ENCODE measurements at places on chromosomes 5 and 9. TPM values are rescaled to one million over a fixed set of nuclear protein-coding genes. Genes with fewer than 3 reads are reported as not detected.

The OMD gene
- polyA plus RNA-seq: not detected

The GZMA gene
- 713 TPM for polyA plus RNA-seq

GRCh38 chr5:1545126-1545804 is 21.5 kb upstream of the LPCAT1 start:
- no peak for DNase-seq

DNA sequence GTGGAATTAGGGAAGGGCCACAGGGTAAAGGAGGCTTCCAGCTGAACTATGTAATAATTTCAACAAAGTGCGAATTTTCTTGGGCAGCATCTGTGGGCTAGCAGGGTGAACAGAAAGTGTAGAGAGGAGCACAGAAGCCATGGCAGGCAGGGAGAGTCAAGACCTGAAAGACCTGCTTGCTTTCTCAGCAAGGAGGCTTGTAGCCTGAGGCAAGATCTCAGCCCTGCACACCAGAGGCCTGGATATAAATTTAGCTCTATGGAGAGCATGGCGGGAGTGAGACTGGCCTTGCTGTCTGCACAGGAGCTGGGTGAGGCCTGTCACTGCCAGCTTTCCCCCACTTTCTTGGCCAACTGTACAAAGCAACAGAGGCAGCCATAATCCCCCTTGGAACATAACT is 32.1 kb upstream of the SH3TC2 start:
- DNase-seq: no peak

GRCh38 chr5:149221731-149222342 is 49.8 kb upstream of the AFAP1L1 start:
- DNase-seq: no peak

The QRFP gene
- polyA plus RNA-seq: not detected

- DNase-seq: no peak
These were observed 106.1 kb upstream of the ALDH1B1 start for GRCh38 chr9:38286357-38286756.

DNA sequence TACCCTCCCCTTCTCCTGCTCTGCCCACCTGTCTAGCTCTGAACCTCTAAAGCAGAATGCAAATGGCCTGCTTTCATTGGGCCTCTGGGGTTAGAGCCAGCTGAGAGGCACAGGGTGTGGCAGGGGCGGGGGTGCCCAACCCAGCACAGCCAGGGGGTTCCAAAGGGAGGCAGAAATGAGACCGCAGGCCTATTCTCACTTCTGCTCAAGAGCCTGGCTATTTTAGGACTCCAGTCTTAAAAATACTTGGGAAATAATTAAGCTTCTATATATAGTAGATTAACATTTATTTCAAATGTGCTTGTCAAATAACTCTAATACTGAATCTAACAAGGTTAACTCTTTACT is 5.7 kb downstream of the QSOX2 start:
- DNase-seq: no peak

DNA sequence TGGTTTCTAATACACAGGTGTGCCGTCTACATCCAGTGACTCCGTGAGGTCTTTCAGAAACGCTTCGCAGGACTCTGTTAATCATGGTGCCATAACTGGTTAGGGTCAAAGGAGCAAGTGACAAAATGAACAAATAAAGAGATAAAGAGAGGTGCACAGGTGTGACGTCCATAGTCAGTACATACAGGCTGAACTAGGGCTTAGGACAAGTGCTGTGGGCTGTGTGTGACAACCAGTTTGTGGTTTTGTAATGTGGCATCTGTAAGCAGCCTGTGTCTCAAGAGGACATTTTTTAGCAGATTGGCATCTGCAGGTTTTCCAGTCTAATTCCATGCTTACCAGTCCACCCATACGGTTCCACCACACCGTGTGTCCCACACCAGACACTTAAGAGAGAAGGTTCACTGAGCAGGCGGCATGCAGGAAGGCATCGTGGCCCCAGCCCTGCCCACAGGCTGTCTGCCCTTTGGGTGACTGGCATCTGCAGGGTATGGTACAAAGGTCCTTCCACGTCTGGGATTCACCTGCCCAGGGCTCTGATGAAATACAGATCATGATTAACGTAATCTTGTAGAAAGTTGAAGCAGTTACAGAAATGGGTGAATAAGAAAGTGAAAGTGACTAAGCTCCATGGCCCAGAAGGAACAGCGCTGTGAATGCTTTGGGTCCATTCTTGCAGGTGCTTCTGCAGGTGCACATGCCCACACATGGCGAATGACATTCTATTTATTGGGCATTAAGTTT is 26.9 kb downstream of the SRD5A1 start:
- no peak for DNase-seq

DNA sequence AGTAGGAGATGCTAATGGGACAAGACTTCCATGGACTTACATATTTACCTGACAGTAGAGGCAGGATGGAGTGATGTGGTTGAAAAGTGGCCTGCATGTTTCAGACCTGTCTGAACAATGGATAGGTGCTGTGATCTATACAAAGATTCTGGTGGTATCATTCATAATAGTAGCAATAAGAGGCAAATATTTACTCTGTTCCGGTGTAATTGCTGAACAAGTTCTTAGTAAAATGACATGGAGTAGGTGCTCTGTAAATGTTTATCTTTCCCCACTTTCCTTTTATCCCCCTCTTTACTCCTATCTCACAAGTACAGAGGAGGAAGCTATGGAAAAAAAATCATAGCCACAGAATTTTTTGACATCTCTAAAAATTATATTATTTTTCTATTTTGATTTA is 159.0 kb upstream of the SLC12A2 start:
- no peak for DNase-seq

- no peak for DNase-seq
These were observed 36.9 kb downstream of the MACROH2A1 start for GRCh38 chr5:135362102-135362501.

DNA sequence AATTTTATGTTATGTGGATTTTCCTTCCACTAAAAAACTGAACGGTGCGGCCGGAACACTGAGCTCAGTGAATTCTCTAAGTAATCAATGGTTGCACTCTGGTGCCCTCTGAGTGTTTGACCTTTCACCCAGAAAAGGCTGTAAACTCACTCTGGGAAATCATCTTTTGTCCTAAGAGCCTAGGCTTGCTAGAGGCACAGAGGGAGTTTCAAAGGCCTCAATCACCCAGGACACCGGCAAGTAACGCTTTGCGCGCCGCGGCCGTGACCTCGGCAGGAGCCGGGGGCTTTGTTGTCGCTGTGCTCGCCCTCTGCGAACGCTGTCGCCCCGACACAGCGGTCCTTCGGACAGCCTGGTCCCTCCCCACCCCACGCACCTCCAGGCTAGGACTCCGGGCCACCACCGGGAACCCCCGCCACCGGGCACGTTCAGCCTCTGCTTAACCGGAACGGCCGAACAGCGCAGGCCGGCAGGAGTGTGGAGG is 703 bp downstream of the ISCA1 start:
- no peak for DNase-seq

DNA sequence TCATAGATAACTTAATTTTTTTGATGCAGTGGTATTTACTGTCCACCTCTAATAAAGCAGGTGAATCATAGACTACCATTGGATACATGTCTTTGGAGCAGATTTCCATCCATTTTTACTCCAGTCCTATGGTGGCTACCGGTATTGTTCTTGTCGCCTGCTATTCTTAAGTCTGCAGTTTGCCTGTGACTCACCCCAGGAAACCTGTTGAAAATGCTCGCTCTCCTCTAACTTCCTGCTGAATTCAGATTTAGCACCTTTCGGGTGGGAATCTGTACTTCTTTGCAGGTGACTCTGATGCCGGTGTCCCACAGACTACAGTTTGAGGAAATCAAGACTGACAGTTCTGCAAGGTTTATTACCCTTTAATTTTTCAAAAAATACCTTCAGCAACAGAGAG is 58.8 kb upstream of the DHFR start:
- DNase-seq: no peak

The CRAT gene
- 15.5 TPM for polyA plus RNA-seq

Measured in naive thymus-derived CD8-positive, alpha-beta T cell (primary cell).